ENCODE measurements at places on chromosomes 12 and 14.

GRCh38 chr14:88379706-88380343 is 5.6 kb upstream of the SPATA7 start:
- DNase-seq, result no peak

GRCh38 chr14:102071283-102071998 is 15.4 kb downstream of the HSP90AA1 start:
- DNase-seq, result no peak

GRCh38 chr14:23006188-23006534 is 3.8 kb downstream of the C14orf93 start:
- no peak for DNase-seq

DNA sequence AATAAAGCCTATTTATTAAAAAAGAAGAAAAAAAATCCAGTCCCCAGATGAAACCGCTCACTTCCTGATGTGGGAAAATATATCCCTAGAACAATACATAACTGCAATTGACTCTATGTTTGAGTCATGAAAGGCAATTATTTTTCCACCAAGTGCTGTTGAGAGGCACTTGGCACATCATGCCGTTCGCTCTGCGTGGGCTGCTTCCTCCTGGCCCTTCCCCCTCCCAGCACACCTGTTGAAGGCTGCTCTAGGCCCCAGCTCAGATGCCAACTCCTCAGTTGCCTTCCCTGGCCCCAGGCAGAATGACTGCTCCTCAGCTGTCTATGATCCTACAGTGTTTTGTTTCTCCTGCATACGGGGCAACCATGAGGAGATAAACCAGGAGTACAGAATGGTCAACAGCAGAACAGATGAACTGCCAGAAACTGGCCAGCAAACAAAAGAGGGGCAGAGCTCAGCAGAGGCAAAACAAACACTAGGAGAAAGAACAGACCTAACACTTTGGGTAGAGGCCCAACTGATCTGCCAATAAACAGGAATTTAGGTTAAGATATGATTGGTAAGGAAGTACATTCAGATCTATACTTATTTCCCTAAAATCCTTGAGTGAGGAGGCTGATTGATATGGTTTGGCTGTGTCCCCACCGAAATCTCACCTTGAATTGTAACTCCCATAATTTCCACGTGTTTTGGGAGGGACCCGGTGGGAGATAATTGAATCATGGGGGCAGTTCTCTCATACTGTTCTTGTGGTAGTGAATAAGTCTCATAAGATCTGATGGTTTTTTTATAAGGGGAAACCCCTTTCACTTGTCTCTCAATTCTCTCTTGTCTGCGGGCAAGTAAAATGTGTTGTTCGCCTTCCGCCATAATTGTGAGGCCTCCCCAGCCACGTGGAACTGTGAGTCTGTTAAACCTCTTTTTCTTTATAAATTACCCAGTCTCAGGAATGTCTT is 58.6 kb downstream of the SLC38A1 start:
- DNase-seq, result no peak

DNA sequence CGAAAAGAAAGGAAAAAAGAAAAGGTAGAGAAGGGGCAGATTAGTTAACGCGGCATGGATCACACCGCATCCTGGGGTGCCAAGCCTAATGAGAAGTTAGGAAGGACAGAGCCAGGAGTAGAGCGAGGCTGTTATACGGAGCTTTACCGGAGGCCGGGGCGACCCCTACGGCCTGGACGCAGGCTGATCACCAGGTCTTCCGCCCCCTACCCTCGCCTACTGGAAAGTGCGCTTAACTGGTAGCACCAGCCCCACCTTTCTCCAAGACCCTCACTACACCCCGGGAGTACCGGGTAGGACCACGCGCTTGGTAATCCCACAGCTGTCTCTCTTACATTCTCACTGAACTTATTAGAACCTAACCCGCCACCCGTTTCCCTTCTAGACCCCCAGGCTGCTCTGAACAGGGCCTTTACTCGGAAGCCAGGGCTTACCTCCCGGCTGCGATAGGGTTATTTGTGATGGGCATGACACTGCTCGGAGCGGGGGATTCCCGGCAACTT is 33.8 kb downstream of the WBP11 start:
- no peak for DNase-seq

- no peak for DNase-seq
These were observed 3.0 kb downstream of the C12orf50 start for GRCh38 chr12:88026196-88026595.

DNA sequence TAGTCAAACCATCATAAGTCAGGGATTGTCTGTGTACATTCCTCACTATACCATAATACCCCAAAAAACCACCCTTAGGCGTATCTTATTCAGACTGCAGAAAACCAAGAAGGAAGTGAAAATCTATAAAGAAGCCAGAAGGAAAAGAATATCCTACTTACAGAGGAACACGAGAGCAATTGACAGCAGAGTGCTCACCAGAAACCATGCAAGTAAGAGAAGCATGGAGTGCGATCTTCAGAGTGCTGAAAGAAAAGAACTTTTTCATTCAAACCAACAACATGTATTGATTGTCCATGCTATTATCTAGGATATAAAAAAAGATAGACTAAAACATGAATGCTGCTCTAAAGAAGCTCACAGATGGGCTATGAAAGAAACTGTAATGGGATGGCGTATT is 50.8 kb downstream of the STXBP6 start:
- no peak for DNase-seq

DNA sequence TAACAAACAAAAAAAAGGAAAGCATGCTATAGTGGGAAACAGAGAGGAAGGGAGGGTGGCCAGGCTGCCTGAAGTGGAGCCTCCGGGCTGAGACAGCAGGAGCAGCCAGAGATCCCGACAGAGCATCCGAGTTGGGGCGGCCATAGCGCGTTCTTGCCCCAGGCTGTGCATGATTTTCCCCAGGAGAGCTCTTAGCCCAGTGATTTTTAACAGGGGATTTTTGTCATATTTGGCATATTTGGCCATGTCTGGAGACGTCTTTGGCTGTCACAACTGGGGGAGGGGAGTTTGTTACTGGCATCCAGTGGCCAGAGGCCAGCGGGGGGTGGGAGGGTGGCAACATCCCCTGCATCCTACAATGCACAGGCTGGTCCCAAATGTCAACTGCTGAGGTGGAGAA is 23.6 kb downstream of the BDKRB1 start:
- no peak for DNase-seq
